NCI-H1436 (cell line): ENCODE measurements at places on chromosomes 5 and 9.

DNA sequence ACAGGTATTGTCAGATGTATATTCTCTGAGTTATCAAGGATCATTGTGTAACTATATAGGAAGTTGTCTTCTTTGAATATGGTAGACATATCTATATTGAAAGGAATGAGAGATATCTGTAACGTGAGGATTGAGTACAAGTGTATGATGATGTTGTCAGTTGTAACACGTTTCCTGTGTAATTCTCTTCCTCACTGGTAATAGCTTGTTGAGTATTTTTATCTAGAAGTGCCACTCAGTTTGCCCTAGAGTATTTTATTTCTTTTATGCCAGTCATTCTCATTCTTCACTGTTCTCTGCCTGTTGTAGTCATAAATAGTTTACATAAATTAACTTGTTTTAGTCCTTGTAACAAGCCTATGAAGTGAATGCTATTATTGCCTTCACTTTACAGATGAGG, 172.1 kb downstream of the BAAT start:
- peak; percentile 9 for DNase-seq

- DNase-seq = no peak
Measured at GRCh38 chr5:95881833-95882232, 59.3 kb upstream of the GLRX start.

GRCh38 chr5:174505621-174506020, 218.8 kb upstream of the MSX2 start:
- no peak for DNase-seq

- no peak for DNase-seq
Measured at GRCh38 chr9:34492051-34492450, 30.7 kb downstream of the ENHO start.

GRCh38 chr5:169942181-169942580, 38.1 kb downstream of the INSYN2B start:
- no peak for DNase-seq

- DNase-seq = no peak
Measured at GRCh38 chr5:75608870-75609269, 2.4 kb upstream of the ANKDD1B start.

GRCh38 chr5:93580063-93580926, 724 bp downstream of the NR2F1-AS1 start:
- no peak for DNase-seq

DNA sequence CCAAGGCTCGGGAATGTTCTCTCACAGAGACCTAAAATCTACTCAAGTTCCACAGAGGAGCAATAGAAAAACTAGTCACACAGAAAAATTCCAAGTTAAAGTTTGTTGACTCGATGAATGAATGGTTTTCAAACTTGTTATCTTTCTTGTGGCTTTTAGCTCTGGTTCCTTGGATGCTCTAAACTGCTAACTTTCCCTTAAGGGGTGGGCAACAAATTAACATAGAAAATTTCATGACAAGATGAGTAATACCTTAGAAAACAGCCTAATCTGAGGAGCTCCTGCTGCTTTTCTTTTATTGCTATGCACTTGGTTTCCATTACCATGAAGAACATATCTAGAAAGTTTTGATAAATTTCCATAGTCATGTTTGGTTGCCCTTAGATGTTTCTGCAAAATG, 100.2 kb upstream of the CCDC112 start:
- DNase-seq = no peak

GRCh38 chr5:134784241-134784920, 25.8 kb downstream of the DDX46 start:
- no peak for DNase-seq

GRCh38 chr9:106019702-106020101, 325.4 kb downstream of the TMEM38B start:
- DNase-seq = no peak

DNA sequence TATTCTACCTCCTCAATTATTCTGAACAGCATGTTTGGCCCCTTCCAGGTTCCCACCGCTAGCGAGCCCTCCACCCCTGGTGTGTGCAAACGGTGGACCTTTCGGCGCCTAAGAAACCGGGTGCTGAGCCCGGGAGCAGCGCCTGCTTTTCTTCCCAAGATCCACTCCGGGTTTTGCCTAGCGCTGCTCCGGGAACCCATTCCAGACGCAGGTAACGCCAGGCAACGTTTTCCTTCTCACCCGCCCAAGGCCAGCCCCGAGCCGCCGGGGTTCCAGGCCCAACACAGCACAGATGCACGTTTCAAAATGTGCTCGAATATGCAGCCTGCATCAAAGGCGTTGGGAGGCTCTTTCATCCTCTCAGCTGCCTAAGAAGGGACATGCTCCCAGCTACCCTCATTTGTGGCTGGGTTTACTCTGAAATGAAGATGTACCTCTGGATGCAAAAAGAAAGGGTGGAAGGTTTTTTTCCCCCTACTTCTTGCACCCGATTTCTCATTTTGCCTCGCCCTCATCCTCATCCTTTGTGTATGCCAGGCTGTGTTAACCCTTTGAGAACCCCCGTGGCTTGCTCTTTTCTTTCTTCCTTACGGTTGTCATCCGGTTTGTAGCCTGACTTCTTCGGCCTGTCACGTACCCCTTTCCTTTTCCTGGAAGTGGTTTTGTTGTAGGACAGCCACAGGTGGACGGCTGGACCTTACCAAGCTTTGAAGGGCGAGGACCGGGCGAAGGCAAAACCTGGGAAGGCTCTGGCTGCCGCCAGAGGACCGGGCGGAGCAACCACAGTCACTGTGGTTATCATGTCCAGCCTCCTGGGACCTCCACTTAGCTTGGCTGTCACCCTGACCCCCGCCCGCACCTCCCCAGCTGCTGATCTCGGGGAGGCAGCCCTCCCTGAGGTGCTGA, 226.9 kb downstream of the SMARCA2 start:
- DNase-seq = peak; percentile 87

GRCh38 chr5:95087816-95088317, 197.0 kb downstream of the MCTP1 start:
- no peak for DNase-seq

- DNase-seq = no peak
Measured at GRCh38 chr9:37251452-37251851, 131.1 kb downstream of the ZCCHC7 start.
